ENCODE measurements at places on chromosomes 4 and X.

- DNase-seq, result no peak
Measured at GRCh38 chr4:134560728-134561127, 359.1 kb upstream of the PABPC4L start.

GRCh38 chrX:38260231-38260630 is 39.6 kb upstream of the SRPX start:
- peak; percentile 35 for DNase-seq

- DNase-seq, result peak; percentile 52
Measured at GRCh38 chr4:32462944-32463343, 1742.8 kb downstream of the PCDH7 start.

DNA sequence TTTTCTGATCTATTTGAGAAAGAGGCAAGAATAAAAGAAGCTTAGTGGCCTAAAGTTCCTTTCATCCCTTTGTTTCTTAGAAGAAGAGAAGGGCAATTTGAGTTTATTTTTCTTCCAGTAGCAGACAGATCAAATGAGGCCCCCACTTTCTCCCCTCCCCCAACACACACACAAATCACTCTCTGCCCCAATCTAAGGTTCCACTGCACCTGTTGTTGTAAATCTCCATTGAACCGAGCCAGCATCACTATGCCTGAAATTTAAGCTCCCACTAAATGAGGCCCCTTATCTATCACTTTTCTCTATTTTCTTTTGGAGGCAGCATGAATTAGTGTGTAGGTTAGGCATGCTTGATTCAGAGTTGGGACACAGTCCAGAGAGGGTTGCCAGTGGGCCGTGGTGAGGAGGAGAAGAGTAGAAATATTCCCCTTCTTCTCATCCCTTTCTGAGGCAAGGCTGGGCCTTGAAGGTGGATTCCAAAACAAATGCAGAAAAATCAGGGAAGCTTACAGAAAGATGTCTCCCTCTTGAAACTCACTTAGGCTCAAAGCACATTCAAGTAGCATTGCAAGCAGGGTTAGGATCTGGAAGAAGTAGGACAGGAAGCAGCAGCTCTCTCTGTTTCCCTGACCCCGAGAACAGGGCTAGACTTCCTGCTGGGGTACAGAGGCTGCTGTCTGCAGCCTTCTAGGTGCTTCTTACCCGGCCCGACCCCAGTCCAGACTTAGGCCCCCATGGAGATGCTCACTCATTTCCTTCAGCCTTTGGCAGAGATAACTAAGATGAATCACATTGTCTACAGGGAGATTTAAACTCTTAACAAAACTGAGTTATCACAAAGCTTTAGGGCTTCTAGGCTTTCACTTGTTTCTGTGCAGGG is 70.7 kb downstream of the RASL11B start:
- DNase-seq, result no peak

DNA sequence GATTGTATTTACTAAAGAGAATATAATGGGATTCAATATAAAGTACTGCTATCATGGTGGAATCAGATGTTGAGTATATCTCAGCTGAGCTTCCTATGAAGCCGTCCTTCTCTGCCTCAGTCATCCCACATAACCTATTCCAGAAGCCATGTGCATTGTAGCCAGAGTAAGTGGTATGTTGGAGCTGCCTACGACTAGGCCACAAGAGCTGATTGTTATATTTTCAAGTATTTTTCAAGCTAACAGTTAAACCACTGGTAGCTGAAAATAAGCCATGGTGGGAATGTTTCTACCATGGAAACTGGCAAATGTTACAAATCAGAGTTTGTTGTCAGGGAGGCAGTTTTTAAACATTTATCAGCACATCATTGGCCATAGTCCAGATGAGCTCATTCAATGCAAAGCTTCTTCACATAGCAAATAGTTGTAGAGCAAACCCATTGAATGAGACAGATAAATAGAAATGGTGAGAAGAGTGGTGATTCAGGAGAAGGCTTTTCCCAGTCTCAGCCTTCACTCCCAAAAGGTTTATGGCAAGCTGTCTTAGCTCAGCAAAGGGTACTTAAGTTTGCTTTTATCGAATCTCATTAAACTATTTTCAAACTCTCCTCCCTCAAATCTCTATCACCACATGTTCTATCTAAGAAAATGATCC is 436.4 kb downstream of the PCDH19 start:
- DNase-seq, result no peak

DNA sequence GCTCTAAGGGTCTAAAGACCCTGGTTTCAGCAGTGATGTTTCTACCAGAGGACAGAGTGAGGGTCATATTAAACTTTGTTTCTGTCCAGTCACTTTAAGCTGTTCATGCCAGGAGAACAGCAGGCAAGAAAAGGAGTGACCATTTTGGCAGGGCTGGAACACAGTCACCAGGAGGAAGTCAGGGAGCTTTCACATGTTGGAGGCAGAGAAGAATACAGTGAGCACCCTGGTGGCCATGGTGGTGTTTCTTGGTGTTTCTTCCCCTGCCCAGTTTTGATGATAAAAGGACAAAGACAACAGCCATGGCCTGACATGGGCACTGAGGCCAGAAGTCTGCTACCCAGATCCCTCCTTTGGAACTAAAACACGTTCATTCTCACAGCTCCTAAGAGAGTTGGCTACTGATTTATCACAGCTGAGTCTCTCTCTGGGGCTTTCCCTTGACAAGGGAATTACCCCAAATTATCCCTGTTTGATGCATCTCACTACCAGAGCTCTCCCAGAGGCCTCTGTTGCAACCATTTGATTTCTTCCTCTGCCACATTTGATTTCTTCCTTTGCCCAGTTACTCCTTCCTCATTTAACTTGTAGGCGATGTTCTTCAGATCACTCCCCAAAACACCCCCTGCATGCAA is 106.4 kb upstream of the NWD2 start:
- DNase-seq, result no peak

GRCh38 chr4:37675587-37676290 is 10.4 kb downstream of the RELL1 start:
- DNase-seq, result peak; percentile 95

DNA sequence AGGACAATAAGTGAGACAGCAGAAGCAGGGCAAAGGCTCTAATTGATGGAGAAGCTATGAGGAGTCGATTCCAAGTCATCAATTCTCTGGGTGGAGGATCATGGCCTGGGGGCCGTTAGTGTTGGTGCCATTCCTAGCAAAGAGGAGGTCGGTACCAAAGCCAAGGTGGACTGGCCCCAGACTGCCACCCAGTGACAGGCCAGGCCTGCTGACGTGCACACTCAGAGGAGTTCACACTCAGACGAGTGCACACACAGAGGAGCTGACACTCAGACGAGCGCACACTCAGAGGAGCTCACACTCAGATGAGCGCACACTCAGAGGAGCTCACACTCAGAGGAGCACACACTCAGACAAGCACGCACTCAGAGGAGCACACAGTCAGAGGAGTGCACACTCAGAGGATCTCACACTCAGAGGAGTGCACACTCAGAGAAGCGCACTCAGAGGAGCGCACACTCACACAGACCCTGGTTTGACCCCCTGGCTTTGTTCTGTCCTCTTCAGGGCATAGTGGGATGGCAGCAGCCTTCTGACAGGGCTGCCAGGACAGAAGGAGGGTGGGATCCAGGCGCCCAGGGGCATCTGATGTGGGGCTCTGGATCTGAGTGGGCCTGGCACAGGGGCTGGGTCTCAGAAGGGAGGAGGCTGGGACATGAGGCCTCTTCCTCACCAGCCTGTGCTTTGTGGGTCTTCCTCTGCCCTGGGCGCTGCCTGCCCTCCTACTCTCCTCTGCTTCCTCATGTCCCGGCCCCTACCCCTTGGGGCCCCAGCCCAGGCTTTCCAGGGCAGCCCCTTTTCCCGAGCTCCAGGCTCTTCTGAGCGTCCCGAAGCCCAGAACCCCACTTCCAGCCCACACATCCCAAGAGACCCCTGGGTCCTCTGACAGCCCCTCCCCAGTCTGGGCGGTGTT is 41.7 kb upstream of the NKX1-1 start:
- no peak for DNase-seq

DNA sequence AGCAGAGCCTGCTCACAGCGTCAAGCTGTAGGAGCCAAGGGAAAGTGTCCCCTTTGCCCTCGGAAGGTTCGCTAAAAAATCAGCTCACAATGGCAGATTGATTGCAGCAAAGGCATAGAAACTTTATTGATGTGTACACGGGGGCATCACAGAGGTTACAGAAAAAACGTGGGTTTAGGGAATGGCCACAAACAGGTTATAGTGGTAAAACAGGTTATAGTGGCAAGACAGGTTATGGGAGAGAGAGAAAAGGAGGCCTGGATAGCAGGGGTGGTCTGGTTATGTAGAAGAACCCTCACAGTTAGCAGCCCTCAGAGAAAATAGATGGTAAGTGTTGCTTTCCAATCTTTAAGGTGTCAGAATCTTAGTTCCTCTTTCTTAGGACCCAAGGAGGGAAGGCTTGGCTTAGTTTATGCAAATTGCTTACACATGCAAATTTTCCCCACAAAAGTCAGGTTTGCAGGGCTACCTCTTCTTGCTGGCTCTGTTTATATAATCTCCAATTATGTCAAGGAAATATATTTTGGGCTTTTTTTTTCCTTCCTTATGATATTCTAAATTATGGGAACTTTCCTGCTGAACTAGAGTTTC is 113.7 kb downstream of the BMP15 start:
- no peak for DNase-seq

GRCh38 chr4:126361287-126361686 is 1046.5 kb downstream of the FAT4 start:
- DNase-seq, result no peak

GRCh38 chr4:89258506-89258905 is 49.1 kb downstream of the GPRIN3 start:
- DNase-seq, result no peak

DNA sequence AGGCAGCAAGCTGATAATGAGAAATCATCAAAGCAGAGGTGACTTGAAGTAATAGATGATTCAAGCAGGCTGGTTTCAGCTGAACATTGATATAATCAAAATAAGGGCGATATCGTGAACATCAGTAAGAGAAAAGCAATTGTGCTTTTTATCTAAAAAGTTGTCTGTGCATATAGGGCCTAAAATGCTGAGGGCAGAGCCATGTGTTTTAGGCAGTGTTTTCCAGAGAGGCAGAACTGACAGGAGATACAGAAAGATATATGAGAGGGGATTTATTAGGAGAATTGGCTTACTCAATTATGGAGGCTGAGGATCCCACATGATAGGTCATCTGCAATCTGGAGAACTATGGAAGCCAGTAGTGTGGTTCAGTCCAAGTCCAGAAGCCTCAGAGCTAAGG is 136.5 kb upstream of the NPY2R start:
- no peak for DNase-seq

DNA sequence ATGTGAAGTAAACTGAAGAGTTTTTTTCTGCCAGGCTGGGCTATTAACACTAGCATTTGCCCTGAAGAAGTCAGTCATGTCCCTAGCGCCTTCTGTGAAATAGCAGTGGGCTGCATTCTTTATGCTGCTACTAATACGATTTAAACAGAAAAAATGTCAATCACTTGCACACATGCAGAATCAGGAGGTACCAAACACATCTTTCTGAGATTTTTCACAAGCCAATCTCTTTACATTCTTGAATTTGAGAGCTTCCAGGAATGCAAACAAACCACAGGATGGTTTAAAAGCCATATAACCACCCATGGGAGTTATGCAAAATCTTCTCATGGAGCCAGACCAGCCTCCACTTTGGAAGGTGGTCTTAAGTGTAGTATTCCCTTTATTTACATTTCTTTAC is 220.1 kb downstream of the IQCM start:
- DNase-seq, result no peak

DNA sequence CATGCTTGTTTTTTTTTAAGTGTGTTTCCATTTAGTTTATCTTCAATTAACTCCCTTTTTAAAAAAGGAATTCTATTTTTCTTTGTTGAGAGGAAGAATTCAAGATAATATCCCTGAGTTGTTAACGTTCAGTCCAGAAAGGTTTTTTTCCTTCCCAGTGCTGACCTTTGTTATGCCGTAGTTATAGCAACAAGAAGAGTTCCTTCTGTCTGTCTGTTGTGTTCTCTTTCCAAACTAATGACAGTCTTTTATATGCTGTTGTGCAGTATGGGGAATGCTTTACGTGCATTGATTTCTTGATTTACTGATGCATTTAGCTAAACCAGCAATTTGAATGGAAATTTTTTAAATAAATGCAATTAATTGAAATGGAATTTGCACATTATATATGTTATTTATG is 6.6 kb upstream of the CXXC4 start:
- DNase-seq, result no peak

DNA sequence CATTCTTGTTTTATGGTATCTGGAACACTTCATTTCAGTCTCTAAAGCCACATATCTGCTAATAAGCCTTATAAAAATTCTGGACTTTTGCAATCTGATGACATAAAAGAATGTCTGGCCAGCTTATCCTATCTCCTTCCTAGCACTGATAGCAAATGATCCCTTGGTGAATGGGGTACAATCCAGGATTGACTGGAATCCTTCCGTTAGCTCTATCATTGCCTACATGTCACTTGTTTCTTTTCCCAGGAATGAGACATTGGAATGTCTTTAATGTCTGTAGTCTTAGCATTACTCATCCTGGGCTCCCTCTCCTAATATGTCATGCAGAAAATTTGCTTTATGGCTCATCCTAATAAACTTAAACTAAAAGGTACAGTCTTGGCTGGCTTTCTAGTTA is 14.8 kb upstream of the PABPC4L start:
- DNase-seq, result no peak

DNA sequence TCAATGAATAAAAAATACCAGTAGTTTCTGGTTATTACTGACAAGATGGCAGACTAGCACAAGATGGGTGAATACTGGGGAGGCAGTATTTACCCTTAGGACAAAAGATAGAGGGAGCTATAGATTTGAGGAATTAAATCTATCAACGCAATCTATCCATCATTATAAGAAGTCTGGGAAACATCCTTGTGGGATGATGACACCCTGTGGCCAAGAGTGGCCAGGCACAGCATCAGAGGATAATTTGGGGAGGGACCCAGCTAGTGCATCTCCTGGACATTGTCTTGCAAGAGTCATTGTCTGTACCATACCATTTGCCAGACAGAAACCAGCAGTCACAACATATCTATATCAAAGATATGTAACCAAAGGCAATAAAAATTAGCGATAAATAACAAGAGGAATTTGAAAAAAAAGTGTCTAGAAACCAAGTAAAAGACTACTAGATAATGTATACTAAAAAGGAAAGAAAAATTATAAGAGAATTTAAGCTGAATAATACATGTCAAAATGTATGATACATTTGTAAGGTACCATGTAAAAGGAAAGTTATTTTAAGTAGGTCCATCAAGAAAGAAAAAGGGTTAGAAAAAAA is 22.9 kb downstream of the KCTD8 start:
- no peak for DNase-seq

- no peak for DNase-seq
Measured at GRCh38 chr4:37998226-37998625, 38.0 kb downstream of the PTTG2 start.

- no peak for DNase-seq
Measured at GRCh38 chr4:24203926-24204325, 314.1 kb upstream of the PPARGC1A start.

GRCh38 chrX:41722816-41723618 is 964 bp upstream of the GPR82 start:
- no peak for DNase-seq

DNA sequence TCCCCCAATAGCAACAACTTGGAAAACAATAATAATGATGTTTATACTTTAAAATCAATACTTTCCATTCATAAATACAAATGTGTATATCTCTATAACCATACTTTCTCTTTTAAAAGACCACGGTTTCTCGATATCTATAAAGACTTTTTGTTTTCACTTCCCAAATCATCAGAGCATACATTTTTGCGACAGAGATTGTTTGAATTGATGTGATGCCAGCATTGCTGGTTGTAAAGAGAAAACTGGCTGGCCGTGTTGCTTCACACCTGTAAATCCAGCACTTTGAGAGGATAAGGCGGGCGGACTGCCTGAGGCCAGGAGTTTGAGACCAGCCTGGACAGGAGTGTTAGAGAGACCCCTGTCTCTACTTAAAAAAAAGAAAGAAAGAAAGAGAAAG is 77.6 kb upstream of the ZNF518B start:
- no peak for DNase-seq
